ENCODE measurements at places on chromosomes 5 and 9. TPM values are rescaled to one million over a fixed set of nuclear protein-coding genes. Genes with fewer than 3 reads are reported as not detected.
A peak's percentile ranks its signal among the peaks of the same experiment; 100 is the strongest.

Gene MARCHF3
- 8.0 TPM for polyA plus RNA-seq

Gene CCNJL
- 8.2 TPM for polyA plus RNA-seq

DNA sequence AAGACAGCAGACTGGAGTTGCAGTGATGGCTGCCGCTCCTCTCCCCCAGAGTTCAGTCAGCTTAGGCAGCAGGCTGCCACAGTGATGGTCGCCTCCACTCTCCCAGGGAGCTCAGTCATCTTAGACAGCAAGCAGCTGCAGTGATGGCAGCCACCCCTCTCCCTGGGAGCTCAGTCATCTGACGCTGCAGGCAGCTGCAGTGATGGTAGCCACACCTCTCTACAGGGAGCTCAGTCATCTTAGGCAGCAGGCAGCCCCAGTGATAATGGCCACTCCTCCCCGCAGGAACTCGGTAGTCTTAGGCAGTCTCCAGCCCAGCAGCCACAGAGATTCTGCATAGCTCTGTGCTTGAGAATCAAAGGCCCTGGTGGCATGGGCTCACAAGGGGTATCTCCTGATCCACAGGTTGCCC is 582.7 kb downstream of the DTWD2 start:
- no peak for DNase-seq

- DNase-seq: no peak
Observed at GRCh38 chr9:64773491-64773931, 511.5 kb downstream of the FOXD4L5 start.

- DNase-seq: no peak
Observed at GRCh38 chr5:76277736-76278135, 125.3 kb upstream of the IQGAP2 start.

DNA sequence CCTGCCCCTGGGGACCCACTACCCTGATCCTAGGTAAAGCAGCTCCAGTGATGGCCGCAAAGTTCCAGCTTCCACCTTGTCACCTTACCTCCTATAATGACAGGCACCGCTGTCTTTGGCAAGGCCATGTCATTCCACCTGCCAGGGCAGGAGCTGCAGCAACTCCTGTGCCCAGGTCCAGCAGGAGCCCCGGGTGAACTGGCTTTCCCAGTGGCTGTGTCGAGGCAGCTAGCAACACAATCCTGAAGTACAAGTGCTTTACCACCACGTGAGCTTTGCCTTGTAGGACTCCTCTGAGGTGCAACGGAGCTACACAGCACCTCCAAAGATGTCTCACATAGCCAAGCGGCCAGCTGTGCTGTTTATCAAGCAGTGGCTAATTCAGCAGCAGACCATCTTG is 20.7 kb upstream of the MGAT1 start:
- DNase-seq: no peak

Gene GABRB2
- polyA plus RNA-seq: 2.5 TPM

GRCh38 chr5:57635146-57635777 is 152.7 kb upstream of the ACTBL2 start:
- no peak for DNase-seq

DNA sequence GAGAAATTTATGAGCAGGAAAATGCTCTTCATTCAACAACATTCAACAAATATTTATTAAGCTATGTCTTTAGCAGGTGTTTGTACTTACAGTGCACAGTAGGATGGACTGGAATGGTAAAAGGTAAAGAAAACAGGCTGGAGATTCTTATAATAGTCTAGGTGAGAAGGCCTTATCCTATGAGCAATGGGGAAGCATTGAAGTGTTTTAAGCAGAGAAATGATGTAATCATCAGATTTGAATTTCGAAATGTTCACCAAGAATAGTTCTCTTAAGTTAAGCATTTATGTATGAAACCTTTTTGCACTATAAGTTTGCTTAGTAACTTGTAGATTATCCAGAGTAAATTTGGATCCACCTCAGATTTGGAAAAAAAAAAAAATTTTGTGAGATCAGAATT is 209.3 kb downstream of the NR3C1 start:
- no peak for DNase-seq

- no peak for DNase-seq
Observed at GRCh38 chr5:179872055-179872827, 13.6 kb upstream of the MRNIP start.

Gene SNCAIP
- 26.1 TPM for polyA plus RNA-seq

- DNase-seq: no peak
Observed at GRCh38 chr5:67380431-67380830, 183.8 kb upstream of the CD180 start.

GRCh38 chr9:106771608-106772007 is 91.4 kb upstream of the ZNF462 start:
- DNase-seq: no peak

Gene ZDHHC11
- polyA plus RNA-seq: 14.7 TPM

DNA sequence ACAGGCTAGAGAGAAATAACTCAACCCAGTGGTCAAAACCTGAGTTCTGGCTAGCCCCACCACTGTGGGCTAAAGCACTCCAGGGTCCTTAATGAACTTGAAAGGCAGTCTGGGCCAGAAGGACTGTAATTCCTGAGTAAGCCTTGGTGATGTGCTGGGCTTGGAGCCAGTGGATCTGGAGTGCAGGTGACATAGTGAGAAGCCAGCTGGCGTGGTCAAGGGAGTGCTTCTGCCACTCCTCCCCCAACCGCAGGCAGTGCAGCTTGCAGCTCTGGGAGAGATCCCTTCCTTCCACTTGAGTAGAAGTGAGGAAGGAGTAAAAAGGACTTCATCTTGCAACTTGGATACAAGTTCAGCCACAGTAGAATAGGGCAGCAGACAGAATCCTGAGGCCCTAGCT is 424.0 kb downstream of the CDH18 start:
- DNase-seq: no peak

Gene SKP2
- polyA plus RNA-seq: 55.5 TPM

GRCh38 chr5:100161868-100162267 is 373.3 kb upstream of the FAM174A start:
- no peak for DNase-seq

Gene DAB2IP
- polyA plus RNA-seq: 42.5 TPM

Gene CMBL
- 39.6 TPM for polyA plus RNA-seq

- DNase-seq: peak; percentile 60
Observed at GRCh38 chr5:141779503-141779973, 97.5 kb upstream of the ARAP3 start.

GRCh38 chr5:68802430-68802829 is 291.4 kb upstream of the SLC30A5 start:
- no peak for DNase-seq

- DNase-seq: peak; percentile 55
Observed at GRCh38 chr5:6328173-6328572, 50.2 kb downstream of the MED10 start.

DNA sequence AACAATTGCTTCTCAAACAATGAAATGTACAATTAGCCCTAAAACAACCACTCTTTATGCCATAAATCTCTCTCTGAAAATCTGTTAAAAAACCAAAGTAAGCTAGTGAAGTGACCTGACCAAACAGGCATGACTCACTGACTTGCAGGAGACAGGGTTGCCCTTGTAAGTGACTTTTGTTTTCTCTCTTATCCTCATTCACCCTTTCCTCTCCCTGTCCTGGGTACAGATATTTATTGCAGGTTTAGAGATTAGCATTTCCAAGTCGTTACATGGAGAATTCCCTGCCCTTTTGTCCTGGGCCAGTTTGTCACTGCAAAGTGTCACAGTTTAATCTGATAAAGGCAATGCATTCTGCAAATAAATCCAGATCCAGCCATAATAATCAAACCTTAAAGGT is 484.2 kb downstream of the IRX1 start:
- no peak for DNase-seq

Gene ACTBL2
- polyA plus RNA-seq: not detected

DNA sequence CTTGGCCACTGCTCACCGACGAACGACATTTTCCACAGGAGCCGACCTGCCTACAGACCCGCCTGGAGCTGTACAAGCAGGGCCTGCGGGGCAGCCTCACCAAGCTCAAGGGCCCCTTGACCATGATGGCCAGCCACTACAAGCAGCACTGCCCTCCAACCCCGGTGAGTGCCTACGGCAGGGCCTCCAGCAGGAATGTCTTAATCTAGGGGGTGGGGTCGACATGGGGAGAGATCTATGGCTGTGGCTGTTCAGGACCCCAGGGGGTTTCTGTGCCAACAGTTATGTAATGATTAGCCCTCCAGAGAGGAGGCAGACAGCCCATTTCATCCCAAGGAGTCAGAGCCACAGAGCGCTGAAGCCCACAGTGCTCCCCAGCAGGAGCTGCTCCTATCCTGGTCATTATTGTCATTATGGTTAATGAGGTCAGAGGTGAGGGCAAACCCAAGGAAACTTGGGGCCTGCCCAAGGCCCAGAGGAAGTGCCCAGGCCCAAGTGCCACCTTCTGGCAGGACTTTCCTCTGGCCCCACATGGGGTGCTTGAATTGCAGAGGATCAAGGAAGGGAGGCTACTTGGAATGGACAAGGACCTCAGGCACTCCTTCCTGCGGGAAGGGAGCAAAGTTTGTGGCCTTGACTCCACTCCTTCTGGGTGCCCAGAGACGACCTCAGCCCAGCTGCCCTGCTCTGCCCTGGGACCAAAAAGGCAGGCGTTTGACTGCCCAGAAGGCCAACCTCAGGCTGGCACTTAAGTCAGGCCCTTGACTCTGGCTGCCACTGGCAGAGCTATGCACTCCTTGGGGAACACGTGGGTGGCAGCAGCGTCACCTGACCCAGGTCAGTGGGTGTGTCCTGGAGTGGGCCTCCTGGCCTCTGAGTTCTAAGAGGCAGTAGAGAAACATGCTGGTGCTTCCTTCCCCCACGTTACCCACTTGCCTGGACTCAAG is 1.5 kb downstream of the CSF2 start:
- DNase-seq: no peak

DNA sequence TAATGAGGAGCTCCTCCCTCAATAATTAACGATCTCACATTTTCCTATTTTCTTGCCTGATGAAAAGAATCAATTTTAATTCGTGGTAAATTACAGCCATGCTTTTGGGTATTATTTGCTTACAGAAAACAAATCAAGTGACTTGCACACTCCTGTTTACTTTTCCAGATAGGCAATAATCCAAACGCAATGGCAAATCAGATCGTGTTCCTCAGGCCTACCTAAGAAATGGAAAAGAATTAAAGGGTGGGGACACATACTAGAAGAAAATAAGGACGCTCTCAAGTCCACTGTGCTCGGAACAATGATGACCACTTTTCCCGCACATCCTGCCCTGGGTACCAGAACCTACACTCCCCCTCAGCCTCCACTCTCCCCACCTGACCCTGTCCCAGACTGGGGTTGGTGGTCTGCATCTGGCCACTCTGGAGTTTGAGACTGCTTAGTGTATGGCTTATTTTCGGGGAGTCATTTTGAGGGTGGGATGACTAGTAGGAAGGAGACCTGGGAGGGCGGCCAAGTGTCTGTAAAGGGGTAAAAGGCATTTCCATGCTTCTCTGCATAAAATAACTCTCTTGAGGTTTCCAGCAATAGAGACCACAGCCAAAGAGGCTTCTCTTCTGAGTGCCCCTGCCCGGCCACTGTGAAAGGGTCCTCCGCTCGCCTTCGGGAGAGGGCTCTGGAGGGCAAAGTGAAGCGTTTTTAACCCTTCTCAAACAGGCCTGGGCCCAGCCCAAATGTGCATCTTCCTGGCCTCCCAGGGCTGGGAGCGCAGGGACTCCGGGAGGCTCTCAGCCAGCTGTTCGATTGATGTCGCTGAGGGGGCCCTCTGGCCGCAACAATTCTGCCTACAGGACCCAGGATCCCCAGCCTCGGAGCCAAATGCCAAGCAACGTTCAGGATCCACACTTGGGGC is 4.5 kb upstream of the OTP start:
- DNase-seq: no peak

GRCh38 chr5:131509801-131510200 is 125.2 kb downstream of the RAPGEF6 start:
- DNase-seq: no peak

Gene LVRN
- polyA plus RNA-seq: 3.0 TPM

DNA sequence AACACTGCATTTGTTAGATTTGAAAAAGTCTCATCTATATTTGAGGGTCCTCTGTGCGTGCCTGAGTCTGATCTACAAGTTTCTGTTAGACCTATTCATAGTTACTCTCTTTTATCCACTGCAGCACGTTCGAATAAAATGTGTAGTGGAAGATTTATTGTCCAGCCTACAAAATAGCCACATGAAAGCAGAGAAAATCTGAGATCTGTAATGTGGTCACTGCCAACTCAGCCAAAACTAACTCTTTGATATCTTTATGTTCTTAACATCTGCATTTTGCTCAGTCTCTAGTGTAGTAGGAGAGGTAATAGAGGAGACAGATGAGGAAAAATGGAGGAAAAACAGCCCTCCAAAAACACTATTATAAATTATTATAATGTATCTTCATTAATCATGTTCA is 354.0 kb downstream of the NPR3 start:
- peak; percentile 13 for DNase-seq

GRCh38 chr5:73253047-73253660 is 80.2 kb downstream of the TMEM174 start:
- DNase-seq: no peak

Gene C9orf153
- 0.15 TPM for polyA plus RNA-seq

Gene TLE1
- 65.4 TPM for polyA plus RNA-seq

- DNase-seq: no peak
Observed at GRCh38 chr5:169131616-169132301, 169.2 kb downstream of the SLIT3 start.

- DNase-seq: no peak
Observed at GRCh38 chr9:93267091-93267541, 83.2 kb downstream of the WNK2 start.

DNA sequence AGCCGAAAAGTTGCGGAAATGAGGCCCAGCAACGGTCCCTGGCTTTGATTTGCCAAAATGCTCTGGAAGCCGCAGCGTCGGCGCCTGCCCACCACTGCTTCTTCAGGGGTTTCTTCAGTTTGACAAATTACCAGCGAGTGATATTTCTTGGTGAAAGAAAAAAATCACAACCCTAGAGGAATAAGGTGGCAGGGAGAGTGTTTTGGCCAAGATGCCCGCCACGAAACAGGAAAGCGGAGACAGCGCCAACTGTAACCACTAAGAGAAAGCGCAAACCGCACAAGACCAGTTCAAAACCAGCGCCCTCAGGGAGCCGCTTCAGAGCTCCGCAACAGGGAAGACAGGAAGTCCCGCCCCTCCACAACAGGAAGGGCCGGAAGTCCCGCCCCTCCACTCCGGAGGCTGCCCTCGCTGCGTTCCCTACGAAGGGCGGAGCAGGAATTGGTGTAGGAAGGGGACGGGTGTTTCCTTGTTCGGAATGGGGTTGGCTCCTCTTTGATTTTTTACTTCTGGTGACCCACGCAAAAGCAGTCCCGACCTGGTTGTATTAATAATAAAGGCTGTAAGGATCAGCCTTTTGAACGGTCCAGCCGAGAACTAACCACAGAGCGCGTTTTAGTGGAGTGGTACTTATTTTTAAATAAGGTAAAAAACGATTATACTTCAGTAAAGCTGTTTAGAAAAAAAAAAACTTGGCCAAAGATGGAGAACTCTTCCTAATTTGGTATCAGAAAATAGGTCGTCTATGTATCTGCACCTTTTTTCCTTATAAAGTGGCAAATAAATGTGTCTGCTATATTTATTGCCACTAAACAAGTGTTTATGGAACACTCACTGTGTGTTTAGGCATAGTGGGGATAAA is at the start of gene C5orf34:
Gene C5orf34, minus strand, starts transcription at position 333 of the 862 bp plus-strand sequence. CDS start 5,809 bp downstream, outside the sequence.
- peak; percentile 96 for DNase-seq

Gene PCDHB13
- polyA plus RNA-seq: 9.3 TPM

Gene PCDHA1
- polyA plus RNA-seq: not detected

Gene EPB41L4B
- polyA plus RNA-seq: 17.4 TPM
